H7 (cell line): ENCODE measurements at places on chromosomes 6 and 20. TPM values are rescaled to one million over a fixed set of nuclear protein-coding genes. Genes with fewer than 3 reads are reported as not detected.
A peak's percentile ranks its signal among the peaks of the same experiment; 100 is the strongest.

DNA sequence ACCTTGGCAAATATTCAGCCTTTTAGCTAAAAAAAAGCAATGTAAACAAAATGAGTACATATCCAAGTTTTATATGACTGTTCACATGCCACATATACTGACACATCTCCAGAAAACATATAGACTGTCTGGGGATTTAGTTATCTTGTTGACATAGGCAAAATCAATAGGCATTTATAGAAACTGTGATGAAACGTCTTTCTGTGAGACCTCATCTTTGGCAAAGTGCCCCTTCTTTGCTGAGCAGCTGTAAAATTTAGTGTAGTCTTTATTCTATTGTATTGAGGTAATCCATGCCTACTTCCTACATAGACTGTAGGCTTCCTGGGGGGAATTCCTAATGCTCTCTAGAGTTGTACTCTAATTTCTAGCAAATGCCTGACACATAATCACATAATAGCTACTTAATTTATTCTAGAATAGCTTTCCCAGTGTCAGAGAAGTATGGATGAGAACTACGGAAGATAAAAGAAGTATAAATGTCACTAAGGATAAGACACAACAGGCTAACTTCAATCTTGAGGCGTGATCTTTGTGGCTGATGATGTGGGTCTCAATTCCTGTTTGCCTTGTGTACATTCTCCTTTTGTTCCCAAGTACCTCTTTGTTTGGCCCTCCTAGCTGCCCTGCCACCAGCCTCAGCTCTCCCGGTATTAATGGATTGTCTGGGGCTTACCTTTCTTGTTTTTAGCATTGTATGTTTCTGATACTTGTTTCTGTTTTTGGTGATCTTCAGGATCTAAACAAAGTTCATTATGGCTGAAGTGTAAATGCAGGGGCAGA lies 30.6 kb downstream of the PTCHD4 start:
- DNase-seq: no peak

DNA sequence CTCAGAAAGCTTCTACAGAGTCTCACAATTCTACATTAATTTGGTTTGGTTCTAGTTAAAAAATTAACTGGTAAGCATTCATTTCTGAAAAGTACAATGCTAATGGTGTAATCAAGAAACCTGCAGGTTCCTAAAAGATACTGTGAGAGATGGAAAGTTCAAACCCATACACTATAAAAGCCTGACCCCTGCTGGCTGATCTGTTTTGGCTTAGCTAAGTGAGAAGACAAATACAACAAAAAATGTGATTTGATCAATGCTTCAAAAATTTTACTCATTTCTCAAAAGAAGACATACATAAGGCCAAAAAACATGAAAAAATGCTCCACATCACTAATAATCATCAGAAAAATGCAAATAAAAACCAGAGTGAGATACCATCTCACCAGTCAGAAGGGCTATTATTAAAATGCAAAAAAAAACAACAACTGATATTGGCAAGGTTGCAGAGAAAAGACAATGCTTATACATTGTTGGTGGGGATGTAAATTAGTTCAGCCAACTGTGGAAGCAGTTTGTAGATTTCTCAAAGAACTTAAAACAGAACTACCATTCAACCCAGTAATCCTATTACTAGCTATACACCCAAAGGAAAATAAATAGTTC lies 102.8 kb downstream of the MOXD1 start:
- no peak for DNase-seq

- no peak for DNase-seq
These were observed 45.6 kb upstream of the CHRNA4 start for GRCh38 chr20:63406617-63407245.

DNA sequence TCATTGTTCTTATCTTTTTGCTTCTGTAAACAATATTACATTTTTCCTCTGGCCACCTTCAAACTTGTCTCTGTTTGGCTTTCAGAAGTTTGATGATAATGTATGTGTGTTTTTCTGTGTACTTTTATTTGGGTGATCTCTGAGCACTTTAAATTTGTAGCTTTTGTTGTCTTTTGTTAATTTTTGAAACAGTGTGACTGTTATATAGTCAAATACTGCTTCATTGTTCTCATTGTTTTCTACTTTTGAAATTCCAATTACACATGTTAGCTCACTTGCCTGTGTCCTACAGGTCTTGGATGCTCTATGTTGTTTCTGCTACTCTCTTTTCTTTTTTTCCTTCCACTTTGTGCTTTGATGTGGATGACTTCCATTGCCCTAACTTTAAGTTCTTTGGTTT lies 460.1 kb upstream of the KHDRBS2 start:
- DNase-seq: no peak

GRCh38 chr6:44660561-44661220 lies 273.2 kb downstream of the CDC5L start:
- no peak for DNase-seq

DNA sequence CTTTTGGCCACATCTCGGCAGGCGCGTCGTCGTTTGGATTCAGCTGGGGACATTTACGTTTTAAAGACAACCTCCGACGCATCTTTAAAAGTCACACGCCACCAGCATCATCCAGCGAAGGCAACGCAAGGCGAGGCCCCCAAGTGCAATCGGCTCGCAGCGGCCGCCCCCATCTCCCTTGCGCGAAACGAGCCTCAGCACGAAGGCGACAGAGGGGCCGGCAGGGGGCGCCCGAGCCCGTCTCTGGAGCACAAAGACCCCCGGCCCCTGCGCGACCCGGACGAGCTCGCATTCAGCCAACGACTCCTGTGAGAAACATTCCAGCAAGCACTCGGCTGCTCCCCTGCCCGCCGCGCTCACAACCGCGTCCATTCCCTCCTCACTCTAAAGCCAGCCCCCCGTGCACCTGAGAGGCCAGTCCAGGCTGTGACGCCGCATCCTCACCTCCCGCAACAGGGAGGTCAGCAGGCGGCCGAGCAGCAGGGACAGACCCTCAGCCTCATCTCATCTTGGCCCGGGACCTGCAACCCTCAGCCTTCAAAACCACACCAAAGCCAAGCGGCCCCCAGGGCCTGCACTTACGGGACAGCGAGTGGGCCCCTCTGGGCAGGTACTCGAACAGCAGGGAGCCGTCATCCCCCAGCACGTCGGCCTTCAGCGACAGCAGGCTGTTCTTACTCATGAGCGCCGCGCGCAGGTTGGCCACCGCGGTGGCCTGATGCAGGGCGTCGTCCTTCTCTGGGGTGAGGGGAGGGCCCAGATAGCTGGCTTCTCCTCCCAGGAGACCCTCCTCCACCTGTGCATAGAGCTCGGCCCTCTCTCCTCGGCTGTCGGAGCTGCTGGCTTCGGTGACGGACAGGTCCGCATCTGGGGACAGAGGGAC lies 35.8 kb downstream of the SLC2A4RG start:
- peak; percentile 99 for DNase-seq

DNA sequence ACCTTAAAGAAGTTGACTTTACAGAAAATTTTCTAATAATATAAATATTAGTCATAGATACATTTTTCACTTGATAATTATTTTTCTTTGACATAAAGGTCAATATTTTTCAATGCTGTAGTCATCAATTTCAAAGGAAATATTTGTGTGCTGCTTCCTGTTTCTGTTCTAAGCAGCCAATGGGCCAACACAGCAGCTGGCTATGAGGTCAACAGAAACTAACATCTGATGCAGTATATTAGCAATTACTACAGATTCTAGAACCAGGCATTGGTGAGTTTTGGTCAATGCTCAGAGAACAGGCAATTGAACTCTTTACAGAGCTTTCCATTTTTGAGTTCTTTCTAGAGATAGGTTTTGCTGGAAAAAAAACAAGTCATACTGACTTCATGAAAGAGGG lies 669.6 kb upstream of the NRSN1 start:
- DNase-seq: no peak

DNA sequence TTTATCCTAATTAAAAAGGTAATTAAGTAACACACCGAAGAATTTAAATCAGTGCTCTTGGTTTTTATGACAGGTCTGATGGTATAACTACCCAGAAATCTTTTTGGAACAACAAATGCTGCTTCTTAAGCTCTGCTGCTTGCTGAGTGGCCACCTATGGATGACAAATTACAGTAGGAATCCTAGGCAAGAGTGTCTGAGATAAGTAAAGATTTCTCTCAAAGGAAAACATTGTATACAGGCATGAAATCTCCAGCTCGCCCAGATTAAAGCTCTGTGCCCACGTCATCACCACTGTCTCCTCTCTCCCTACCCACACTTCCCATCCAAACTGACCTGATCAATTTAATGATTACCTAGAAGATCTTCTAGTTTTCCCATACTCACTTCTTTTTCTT lies 1083.0 kb upstream of the MAP3K7 start:
- no peak for DNase-seq

DNA sequence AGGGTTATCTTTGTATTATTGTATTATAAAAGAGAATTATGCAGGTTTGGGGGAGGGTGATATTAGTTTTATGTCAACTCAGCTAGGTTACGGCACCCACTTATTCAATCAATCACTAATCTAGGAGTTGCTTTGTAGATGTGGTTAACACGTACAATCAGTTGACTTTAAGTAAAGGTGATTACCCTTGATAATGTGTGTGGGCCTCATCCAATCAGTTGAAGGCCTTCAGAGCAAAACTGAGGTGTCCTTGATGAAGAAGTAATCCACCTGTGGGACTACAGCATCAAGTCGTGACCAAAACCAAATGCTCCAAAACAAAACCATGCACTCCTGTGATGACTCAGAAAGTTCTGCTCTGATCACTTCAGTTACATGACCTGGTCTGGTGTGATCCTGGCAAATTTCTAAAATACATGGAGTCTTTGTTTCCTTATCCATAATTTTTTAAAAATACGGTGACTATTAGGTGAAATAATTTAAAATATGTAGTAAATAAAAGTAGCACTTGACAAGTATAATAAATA lies 114.1 kb downstream of the IYD start:
- DNase-seq: no peak

DNA sequence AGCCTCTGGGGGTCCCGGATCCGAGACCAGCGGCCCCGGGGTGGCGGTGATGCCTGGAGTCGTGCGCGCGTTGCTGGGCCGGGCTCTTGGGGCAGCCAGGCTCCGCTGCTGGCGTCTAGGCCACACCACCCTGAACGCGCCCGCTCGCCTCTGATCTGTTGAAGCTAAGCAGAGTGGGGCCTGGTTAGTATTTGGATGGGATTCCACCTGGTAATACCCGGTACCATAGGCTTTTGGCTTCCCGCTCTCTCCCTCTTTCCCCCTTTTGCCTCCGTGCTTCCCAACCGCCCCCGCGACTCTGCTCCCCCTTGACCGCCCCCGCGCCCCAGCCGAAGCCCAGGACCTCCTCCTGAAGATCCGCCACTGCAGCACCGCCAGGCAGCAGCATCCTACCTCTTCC lies 1383.5 kb upstream of the DEFB115 start:
- DNase-seq: peak; percentile 57

- no peak for DNase-seq
These were observed 152.9 kb downstream of the JARID2 start for GRCh38 chr6:15398633-15399275.

DNA sequence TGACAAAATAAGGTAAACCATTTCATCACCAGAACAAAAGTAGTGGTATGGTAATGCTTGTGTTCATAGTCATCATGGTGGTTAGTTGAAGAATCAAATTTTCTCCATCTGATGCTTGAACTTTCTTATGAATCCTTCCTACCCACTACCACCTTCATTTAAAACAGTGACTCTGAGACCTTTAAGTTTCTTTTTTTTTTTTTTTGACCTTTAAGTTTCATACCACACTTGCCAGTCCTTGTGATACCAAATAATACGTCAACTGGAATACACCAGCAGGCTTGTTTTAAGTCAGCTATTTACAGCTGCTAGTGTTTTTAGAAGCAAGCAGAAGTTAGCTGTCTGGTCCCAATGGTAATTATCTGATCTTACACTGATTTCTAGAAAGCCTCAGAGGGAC lies 413.4 kb upstream of the SOX4 start:
- no peak for DNase-seq

GRCh38 chr6:125834348-125834747 lies 43.6 kb downstream of the NCOA7 start:
- DNase-seq: no peak

- DNase-seq: peak; percentile 65
These were observed 21.3 kb upstream of the HFE start for GRCh38 chr6:26065952-26066380.

- DNase-seq: no peak
These were observed 238.4 kb downstream of the LY86 start for GRCh38 chr6:6826961-6827360.

DNA sequence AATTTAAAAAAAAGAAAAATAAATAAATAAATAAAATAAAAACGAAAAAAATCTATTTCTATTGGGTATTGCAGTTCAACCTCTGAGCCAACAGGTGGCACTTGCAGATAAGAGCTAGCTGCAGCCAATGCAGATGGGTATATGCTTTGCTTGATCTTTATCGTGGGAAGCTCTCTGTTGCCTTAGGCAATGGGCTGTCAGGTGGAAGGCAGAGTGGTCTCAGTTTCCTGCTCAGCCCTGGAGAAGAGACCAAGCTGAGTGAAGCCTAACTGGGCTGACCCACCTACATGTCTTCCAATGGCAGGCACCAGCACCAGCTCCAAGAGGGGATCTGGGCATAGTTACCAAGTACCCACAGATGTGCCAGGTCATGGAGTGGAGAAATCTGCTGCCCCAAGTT lies 95.0 kb downstream of the AK9 start:
- DNase-seq: peak; percentile 35

DNA sequence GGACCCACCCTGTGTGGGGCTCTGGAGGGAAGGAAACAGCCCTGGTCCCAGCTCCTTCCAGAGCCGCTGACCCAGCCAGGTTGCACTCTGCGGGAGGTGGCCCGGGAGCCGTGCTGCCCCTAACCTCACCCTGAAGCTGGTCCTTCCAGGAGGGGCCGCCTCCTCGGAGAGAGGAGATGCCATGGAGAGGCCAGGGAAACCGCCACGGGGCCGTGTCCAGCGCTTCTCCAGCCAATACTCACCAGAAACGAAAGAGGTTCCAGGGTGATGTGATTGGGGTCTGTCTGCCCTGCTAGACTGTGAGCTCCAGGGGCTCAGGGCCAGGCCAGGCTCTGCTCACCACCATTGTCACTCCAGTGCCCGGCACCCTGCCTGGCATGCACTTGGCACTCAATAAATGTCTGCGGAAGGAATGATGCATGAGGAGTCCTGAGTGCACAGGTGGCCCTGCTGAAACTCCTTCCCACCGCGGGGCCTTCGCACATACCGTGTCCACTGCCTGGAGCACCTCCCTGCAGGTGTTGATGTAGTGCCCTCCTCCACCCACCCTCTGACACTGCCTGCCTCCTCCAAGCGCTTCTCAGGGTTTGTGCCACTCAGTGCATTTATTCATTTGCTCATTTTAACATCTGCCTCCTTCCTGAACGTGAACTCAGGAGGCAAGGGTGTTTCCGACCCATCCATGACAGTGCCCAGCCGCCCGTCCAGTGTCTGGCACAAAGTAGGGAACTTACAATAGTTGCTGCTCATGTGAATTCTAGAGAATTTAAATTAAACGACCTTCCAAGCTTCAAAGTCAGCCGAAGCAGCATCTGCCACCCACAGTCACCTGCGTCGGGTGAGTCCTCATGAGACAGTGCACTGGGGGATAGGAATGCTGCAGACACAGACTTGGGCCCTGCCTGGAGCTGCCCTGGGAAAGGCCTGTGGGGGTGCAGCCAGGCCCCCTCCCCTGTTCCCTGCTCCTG lies 30.3 kb downstream of the RBM38 start:
- no peak for DNase-seq

SMIM26 gene
- 89.1 and 91.7 TPM in 2 replicates for total RNA-seq

METTL24 gene
- 0.41 and 0.69 TPM in 2 replicates for total RNA-seq

RAB44 gene
- not detected in 2 replicates for total RNA-seq

RNF5 gene
- total RNA-seq: 94.6 and 99.0 TPM in 2 replicates

ZC3H12D gene
- 0.03 and 0.18 TPM in 2 replicates for total RNA-seq

PTK6 gene
- total RNA-seq: 0.14 and 0.30 TPM in 2 replicates

LY6G6D gene
- 2.8 TPM in 1 of 2 replicates, not detected in the other for total RNA-seq

CNR1 gene
- total RNA-seq: 2.2 and 6.0 TPM in 2 replicates

CDH26 gene
- total RNA-seq: 1.0 and 3.1 TPM in 2 replicates

BPIFB2 gene
- total RNA-seq: not detected in 2 replicates

PLCB1 gene
- 5.8 and 13.3 TPM in 2 replicates for total RNA-seq

EPPIN gene
- total RNA-seq: 0.03 TPM in 1 of 2 replicates, not detected in the other
